T-helper 2 cell (primary cell): ENCODE measurements at places on chromosomes 11 and 22.

GRCh38 chr11:19714387-19715363 lies 2.0 kb downstream of the NAV2 start:
- no peak for DNase-seq

DNA sequence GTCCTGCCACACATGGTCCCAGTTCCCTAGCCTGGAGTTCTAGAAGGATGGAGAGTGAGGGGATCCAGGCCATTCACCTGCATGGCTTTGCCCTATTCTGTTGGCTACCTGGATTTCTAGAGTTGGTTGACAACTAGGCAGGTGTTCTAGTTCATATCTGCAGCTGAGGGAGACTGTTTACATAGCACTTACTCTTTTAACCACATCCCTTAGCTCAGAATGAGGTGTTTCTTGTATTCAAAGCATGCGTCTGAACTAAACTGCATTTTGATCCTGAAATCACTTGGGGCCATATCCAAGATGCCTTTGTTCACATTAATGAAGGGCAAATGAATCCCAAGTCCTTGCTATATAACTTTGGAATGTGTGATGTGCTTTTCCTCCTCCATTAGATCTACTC lies 60.9 kb downstream of the SYT13 start:
- no peak for DNase-seq

GRCh38 chr22:19808873-19809478 lies 45.7 kb downstream of the GNB1L start:
- DNase-seq: no peak

- no peak for DNase-seq
These were observed 31.6 kb upstream of the MYH9 start for GRCh38 chr22:36419177-36419911.

DNA sequence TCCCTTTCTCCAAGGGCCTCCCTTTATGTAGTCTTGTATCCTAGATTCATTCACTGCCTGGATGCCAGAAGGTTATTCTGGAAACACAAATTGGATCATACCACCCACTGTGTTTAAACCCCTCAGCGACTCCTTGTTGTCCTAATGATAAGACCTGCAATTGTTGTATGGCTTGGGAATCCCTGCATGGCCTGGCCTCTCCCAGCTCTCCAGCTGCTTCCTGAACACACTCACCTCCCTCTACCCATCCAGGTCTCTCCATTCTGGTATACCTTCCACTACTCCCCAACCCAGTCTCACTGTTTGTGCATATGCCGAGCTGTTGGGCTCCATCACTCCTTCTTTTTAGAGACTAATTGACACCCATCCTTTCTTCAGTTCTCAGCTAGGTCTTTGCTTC lies 124.3 kb upstream of the ALX4 start:
- DNase-seq: no peak

DNA sequence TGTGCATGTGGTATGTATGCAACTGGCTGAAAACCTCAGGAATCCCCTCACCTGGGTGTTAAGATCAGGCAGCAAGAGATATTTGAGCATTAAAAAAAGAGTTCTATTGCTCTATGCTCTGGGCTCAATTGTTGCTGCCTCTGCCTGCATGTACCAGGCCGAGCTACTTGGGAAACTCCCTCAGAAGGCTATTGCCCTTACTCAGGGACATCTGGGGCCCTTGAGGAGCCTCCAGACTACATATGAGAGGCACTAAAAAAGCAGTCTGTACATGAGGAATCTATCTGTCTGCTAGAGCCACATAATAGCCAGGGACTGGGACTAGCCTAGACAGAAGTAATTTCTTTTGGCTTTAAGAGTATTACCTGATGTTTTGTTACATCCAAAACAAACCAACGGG lies 120.1 kb downstream of the SWAP70 start:
- DNase-seq: no peak

- DNase-seq: no peak
These were observed 3.0 kb downstream of the RHOG start for GRCh38 chr11:3837793-3838192.

DNA sequence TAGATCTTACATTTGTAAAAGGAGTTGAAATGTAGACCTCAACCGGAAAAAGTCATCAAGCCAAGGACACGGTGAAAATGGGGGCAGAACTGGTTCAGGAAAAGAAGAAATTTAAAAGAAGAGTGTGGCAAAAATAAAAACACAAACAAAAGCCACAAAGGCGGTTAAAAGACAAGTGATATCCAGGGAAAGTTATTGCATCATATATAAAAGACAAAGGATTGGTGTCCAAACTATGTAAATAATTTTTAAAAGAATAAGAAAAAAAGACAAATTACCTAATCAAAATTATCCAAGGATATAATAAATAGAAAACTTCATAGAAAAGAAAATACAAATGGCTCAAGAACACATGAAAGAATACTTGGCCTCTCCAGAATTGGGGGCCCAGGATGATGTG lies 45.1 kb upstream of the OPCML start:
- no peak for DNase-seq

DNA sequence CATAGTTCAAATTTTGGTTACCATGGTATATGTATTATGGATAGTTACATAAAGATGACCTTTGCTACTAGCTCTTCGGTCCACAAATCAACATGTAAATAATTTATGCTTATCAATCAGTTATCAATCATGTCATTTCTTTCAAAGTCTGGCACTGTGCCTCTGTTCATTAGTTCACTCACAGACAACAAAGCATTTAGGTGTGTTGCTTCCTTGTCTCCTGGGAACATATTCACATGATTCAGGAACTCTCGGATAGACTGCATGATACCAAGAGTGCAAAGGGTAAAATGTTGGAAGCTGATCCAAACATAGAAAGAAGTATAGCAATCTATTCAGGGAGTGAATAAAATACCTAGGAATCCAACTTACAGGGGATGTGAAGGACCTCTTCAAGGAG lies 14.3 kb upstream of the ACRV1 start:
- DNase-seq: no peak

DNA sequence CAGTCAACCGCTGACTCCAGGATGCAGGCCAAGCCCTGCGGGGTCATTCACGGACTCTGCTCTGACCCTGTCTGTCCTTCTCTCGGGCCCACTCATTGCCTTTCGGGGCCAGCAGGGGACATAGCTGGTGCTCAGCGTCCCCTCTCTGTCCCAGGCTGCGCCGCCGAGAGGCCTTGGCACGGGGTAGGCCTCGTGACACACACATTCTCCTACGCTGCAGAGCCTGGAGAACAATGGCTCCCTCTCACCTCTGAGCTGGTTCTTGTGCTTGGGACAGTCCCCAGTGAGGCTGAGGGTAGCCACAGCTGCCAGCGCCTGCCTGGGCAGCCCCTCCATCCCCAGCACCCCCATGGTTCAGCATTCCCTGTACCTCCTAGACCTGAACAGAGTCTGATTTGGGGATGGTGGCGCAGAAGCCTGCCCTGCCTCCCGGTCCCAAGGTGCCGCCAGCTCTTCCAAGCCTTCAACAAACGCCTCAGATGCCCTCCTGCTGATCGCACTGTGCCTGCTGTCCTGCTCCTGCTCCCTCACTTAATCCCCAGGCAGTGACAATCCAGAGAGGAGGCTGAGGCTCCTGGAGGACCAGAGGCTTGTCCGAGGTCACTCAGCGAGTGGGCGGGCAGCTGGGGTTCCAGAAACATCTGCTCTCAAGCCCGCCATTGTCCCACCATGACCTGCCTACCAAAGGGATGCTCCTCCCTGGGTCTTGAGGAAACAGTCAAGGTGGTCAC lies 30.4 kb downstream of the DUSP8 start:
- no peak for DNase-seq

- no peak for DNase-seq
These were observed 36.5 kb downstream of the GRIK4 start for GRCh38 chr11:120547811-120548681.

GRCh38 chr11:118895093-118896039 lies 11.7 kb downstream of the CXCR5 start:
- DNase-seq: peak; percentile 77

DNA sequence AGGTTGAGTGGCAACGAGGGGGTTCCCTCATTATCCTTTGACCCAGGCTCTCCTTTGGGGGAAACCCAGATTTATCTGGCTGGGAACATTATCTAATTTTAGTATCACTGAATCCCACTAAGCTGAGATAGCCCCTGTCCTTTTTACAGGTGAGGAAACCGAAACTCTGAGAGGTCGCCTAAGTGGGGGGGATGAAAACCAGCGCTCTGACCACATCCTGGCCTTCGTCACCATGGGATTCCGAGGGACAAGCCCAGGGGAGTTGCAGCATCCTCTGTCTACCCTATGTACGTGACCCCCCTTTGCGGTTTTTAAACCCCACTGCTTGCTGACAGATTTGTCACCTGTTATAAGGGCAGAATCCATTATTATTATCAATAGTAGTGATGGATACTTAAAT lies 61.0 kb downstream of the ISX start:
- DNase-seq: no peak

- peak; percentile 42 for DNase-seq
These were observed 14.5 kb upstream of the DGKZ start for GRCh38 chr11:46332568-46333393.

DNA sequence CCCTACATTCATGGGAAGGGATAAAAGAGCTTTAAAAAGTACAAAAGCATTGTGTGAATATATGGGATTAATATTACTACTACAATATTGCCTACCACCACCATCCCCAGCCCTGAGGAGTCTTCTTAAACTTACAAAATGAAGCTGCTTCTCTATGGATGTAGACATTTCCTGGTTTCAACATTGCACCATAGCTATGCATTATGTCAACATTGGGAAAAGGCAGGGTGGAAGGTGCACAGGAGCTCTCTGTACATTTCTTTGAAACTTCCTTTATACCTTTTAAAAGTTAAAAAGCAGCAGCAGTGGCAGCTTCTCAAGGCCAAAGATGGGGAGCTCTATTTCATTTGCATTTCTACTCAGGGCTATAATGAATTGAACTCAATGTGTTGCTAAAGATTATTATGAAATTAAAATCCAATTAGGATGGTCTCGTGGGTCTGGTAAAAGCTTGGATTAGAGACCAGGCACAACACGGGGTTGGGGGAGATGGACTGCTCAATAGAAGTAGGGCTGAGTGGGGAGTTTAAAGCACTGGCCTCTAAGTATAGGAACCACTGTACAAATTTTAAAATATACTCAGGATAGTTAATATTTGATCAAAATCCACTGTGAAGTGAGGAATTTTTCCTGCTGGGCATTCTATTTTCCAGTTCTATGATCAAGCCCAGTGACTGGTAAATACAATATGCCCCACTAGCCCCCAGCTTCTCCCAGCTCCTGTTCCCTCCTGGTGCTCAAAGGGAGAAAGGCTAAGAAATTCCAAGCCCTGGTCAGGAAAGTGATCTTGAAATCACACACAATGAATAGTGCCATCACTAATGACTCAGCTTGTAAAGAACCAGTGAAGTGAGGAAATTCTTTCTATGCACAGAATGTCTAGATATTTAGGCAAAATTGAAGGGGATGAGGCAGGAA lies 362.7 kb upstream of the CCDC90B start:
- DNase-seq: no peak

- no peak for DNase-seq
These were observed 19.6 kb downstream of the GDPD5 start for GRCh38 chr11:75505916-75506692.

GRCh38 chr11:11584530-11584810 lies 37.3 kb downstream of the GALNT18 start:
- no peak for DNase-seq

DNA sequence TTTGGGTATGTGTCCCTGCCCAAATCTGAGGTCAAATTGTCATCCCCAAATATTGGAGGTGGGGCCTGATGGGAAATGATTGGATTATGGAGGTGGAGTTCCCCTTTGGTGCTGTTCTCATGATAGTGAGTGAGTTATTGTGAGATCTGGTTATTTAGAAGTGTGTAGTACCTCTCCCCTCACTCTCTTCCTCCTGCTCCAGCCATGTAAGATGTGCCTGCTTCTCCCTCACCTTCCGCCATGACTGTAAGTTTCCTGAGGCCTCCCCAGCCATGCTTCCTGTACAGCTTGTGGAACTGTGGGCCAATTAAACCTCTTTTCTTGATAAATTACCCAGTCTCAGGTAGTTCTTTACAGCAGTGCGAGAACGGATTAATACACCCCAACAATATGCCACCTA lies 9.0 kb downstream of the GAB2 start:
- no peak for DNase-seq

DNA sequence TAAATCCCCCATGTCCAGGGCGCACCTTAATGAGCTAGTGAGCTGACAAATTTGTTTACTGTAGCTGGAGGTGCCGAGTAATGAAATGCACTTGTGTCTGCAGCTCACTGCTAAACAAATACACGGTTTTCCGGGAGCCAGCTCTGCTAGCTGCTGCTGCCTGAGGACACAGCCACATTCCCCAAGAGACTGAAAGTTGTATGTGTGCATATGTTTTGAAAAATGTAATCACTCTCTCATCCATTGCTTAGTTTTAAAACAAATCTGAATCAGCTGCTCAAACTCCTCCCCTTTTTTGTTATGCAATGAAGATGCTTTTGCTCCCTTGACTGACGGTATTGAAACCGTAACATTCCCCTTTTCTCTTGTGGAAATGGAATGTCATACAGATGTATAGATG lies 62.4 kb upstream of the NNMT start:
- no peak for DNase-seq

DNA sequence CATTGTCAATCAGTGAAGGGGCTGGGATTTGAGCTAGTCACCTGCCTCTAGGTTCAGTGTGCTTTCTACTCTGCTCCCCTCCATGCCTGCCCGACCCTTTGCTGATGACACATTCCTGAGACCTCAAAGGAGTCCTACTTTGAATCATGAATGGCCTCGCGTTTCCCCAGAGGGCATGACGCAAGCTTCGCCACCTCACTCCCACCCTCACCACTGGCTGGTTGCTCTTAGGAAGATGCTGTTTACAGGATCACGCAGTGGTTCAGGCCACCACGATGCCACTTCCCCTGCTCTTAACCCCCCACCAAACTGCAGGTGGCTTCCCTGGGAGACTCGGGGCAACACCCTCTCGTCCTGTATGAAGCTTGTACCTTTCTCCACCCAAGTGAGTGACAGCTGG lies 62.9 kb upstream of the B3GAT1 start:
- no peak for DNase-seq

DNA sequence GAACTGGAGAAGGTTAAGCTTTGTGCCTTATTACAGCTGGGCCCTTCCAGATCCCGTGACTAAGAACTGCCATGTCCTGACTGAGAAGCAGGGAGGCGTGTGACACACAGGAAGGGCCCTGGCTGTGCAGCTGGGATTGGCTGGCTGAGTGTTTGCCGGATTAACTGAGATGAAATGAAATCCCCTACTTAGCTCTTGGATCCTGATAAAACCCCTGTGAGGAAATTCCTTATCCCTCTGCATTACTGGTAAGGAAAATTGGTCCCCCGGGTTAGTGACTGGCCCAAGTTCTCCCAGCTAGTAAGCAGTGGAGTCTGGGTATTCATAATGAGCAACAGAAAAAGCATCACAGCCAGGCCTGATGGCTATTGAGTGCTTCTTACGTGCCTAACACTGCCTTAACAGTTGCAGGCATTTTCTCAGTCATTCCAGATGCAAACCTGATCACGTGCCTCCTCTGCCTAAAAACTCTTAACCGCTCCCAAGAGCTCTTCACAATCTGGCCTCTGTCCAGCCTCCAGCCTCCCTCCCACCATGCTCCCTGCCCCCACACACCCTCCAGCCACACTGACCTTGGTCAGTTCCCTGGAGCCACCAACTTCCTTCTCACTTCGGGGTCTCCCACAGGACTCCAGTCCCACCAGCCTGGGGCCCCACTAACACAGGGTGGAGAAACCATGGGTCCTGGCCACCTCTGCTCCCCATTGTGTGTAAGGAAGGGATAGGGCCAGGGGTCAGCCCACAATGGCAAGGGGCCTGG lies 37.8 kb downstream of the ARRB1 start:
- no peak for DNase-seq
